ENCODE measurements at places on chromosomes 12 and 14.

DNA sequence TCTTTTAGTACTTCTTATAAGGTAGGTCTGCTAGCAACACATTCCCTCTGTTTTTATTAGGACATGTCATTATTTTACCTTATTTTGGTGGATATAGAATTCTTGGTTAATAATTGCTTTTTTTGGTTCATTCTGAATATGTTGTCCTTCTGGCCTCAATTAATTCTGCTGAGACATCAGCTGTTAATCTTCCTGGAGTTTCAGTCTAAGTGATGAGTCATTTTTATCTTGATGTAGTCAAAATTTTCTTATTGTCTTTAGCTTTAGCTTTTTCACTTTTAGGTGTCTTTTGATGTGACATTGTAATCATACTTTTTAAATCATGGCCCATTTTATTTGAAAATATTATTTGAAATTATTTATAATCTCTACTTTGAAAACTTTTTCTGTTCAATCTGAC is 104.9 kb upstream of the PMCH start:
- DNase-seq, result no peak

DNA sequence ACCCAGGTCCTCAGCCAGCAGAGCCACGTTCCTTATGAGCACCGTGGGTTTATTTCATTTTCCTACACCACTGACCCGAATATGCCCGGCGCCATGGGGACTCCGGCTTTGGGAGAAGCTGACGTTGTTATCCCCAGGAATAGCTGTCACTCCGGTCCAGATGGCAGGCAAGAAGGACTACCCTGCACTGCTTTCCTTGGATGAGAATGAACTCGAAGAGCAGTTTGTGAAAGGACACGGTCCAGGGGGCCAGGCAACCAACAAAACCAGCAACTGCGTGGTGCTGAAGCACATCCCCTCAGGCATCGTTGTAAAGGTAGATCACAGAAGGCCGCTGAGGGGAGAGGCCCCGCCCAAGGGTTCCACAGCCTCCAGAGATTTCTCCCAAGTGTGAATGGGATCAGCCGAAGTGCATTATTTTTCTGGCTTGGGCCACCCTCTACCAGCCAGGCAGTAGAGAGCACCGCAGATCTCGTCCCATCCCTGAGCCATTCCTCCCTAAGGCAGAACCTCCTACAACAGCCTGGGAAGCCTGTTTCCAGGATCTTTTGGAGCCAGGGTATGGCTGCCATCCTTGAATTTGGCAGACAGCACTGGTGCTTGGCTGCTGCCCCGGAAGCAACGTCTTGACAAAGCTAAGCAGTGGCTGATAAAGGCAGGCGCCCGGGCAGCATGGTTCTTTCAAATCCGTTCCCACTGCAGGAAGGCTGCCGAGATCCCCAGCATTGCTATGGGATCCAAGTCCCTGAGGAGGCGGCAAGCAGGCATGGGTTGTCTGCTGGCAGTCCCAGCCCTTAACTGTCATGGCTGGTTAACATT is 17.8 kb downstream of the CDK2AP1 start:
- no peak for DNase-seq

- DNase-seq, result no peak
Observed at GRCh38 chr12:18492372-18493025, 231.2 kb downstream of the PIK3C2G start.

- DNase-seq, result no peak
Observed at GRCh38 chr12:10807186-10807585, at the start of gene TAS2R8. Gene TAS2R8, minus strand, starts transcription at chr12:10807286. Its CDS starts 306 bp downstream, at chr12:10806980.

- no peak for DNase-seq
Observed at GRCh38 chr12:84698576-84699333, 213.8 kb downstream of the SLC6A15 start.

- no peak for DNase-seq
Observed at GRCh38 chr14:68780358-68781160, 12.3 kb downstream of the ZFP36L1 start.

GRCh38 chr14:104694991-104695659 is 5.7 kb downstream of the INF2 start:
- no peak for DNase-seq

- DNase-seq, result no peak
Observed at GRCh38 chr12:111105294-111105693, 184.9 kb upstream of the MYL2 start.

- no peak for DNase-seq
Observed at GRCh38 chr12:33438851-33439586, 600 bp downstream of the SYT10 start.

DNA sequence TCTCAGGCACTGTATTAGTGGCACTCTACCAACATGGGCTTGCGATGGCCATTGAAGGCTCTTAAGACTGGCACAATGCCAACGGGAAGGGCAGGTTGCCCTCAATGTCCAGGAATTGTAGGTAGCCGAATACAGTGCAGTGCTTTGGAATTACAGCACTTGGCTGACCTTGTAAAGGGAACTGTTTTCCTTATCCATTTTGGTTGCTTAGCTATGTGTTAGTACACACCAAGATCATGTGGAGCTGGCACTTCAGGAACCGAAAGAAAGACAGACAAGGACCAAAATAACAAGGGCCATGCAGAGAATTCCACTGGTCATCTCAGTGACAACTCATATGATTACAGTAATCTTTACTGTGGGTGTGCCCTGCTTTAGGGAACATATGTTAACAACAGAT is 72.7 kb downstream of the DYRK2 start:
- no peak for DNase-seq

GRCh38 chr12:113418213-113418879 is 3.8 kb upstream of the SDSL start:
- DNase-seq, result peak; percentile 58

Measured in Caki2 (cell line).